ENCODE measurements at places on chromosomes 2 and 18.
A peak's percentile ranks its signal among the peaks of the same experiment; 100 is the strongest.

DNA sequence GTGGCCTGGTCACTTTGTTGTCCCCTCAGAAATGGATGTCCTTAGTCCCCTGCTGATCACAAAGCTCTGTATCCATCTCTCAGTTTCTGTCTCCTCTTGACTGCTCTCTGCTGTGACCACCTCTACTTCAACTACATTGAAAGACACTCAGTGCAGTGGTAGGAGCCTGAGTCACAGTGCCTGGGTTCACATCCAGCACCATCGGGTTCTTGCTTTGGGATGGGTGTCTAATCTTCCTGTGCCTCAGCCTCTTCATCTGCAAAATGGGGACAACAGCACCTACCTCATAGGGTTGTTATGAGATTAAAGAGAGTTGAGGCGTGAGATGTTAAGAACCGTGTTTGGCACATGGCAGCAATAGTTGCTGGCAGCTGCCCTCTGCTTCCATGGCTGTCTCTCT, 30.6 kb downstream of the YPEL5 start:
- no peak for DNase-seq

DNA sequence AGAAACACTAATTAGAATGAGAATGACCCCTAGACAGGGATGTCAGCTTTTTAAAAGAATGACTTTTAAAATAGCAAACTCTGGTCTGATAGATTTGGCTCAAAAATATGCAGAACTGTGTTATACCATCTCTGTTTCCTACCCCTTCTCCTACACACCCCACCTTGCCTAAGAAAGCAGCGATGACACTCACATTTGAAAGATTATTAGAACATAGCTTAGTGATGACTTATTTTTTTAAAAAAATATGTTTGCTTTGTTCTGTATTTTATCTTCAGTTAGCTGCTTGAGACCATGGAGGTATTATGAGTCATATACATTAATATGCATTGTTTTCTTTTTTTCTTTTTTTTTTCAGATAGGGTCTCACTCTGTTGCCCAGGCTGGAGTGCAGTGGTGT, 176.7 kb upstream of the TPO start:
- no peak for DNase-seq

- no peak for DNase-seq
Measured at GRCh38 chr18:33673689-33674088, 95.7 kb downstream of the ASXL3 start.

DNA sequence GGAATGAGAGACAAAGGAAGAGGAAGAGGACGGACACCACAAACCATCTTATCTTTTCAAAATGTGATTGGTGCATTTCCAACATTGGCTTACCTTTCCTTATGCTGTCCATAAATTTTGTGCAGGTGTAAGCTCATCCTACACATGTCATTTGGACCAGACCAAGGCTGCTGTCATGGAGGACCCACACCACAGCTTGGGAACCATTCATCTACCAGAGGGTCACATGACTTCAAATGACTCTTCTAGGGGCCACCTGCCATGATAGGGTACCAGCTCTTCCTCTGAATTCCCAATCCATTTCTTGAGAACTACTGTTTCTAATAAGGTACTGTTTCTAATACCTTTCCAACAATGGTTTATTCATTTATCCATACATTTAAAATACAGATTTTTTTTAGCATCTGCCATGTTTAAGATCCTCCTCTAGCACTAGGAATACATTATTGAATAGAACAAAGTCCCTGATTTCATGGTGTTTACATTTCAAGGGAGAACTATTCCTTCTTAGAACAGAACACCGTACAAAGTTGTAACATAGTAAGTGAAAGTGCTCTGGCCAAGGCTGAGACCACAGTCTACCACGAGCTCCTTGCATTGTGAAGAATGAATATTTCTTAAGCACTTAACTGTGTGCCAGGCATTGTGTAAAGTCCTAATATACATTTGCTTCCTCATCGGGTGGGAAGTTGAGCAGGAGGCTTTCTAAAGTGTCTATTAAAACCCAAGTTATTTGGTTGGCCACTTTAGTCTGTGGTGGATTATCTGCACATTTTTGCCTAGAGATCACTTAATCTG, 246.1 kb upstream of the FN1 start:
- DNase-seq: no peak

DNA sequence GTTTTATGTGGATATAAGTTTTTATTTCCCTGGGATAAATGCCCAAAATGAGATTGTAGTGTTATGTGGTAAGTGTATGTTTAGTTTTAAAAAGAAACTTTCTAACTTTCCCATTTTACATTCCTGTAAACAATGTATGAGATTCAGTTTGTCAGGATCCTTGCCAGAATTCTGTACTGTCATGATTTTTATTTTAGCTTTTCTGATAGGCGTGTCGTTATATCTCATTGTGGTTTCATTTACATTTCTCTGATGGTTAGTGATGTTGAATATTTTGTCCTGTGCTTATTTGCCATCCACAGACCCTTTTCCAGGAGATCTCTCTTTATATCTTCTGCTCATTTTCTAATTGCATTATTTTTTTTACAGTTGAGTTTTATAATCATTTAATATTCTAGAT, 245.6 kb upstream of the CDH2 start:
- no peak for DNase-seq

DNA sequence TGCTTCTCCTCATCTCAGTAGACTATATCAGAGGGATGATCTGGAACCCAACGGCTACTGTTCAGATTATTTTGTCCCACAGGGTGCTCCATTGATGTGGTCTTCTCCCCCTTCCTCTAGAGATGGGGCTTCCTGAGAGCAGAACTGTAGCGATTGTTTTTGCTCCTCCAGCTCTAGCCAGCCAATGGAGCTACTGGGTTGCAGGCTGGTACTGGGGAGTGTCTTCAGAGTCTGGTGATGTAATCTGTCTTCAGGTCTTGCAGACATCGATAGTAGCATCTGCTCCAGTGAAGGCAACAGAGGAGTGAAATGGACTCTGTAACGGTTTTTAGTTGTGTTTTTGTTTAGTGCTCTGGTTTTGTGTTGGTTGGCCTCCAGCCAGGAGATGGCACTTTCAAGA, 621.9 kb downstream of the RNF144A start:
- DNase-seq: no peak

GRCh38 chr2:190582019-190582418, 47.5 kb upstream of the NEMP2 start:
- DNase-seq: no peak

DNA sequence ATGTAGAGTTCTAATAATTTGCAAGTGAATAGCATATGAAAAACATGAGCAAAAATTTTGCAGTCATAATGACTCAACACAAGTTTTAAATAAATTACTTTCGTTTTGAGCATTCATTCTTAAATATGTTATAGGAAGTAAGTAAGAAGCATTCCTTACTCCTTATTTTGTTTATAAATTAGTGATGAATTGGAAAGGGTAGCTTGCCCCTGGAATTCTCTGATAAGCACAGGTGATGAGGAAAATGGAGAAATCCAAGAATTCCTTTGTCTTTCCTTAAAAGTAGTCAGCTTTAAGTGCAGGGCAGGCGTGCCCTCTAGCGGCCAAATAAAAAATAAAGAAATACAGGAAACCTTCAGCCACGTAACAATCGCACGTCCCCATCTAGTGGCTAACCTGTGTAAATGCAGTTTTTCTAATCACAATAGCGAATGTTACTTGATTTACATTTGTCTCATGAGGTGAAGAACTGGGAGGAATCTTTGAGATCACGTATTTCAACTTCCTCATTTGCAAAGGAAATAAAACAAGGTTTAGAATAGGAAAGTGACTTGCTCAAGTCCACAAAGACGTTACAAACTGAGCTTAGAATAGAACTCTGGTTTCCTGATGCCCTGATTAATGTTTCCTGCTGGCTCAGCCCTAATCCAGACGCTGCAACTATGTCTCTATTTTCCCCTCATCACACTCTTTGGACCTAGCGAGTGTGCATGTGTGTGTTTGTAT, 47.2 kb upstream of the ZNG1B start:
- peak; percentile 88 for DNase-seq

DNA sequence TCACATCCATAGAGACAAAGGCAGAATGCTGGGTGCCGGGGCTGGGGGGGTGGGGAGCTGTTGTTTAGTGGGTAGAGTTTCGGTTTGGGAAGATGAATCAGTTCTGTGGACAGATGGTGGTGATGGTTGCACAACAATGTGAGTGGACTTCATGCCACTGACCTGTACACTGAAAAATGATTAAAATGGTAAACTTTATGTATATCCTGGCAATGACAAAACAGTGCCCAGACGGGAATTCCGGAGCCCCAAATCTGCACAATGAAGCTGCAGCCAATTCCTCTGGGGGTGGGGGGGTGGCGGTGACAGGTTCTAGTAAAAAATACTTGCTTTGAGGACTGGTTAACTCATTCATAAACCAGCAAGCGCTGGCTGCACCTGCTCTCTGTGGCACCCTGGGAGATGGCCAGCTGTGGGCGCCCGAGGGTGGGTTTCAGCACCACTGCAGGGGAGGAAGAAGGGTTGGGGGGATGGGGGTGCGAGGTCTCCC, 81.8 kb upstream of the HPCAL1 start:
- DNase-seq: no peak

- no peak for DNase-seq
Measured at GRCh38 chr18:50231621-50232020, 34.7 kb downstream of the CFAP53 start.

GRCh38 chr18:54946149-54946581, 13.1 kb downstream of the CCDC68 start:
- DNase-seq: no peak

GRCh38 chr2:19141234-19142004, 217.0 kb downstream of the OSR1 start:
- DNase-seq: no peak

DNA sequence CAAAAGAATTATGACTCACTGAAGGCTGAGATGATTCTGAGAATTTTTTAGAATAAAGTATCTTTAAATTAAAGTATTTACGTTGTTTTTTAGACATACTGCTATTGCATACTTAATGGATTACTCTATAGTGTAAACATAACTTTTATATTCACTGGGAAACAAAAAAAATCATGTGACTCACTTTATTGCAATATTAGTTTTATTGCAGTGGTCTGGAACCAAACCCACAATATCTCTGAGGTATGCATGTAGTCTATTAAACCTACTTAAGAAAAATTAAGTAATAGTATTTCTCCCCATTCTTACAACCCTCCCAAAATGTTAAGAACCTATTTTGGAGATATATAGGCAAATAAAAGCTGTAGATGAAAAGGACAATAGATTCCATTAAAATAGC, 142.9 kb upstream of the ZNF521 start:
- DNase-seq: no peak

DNA sequence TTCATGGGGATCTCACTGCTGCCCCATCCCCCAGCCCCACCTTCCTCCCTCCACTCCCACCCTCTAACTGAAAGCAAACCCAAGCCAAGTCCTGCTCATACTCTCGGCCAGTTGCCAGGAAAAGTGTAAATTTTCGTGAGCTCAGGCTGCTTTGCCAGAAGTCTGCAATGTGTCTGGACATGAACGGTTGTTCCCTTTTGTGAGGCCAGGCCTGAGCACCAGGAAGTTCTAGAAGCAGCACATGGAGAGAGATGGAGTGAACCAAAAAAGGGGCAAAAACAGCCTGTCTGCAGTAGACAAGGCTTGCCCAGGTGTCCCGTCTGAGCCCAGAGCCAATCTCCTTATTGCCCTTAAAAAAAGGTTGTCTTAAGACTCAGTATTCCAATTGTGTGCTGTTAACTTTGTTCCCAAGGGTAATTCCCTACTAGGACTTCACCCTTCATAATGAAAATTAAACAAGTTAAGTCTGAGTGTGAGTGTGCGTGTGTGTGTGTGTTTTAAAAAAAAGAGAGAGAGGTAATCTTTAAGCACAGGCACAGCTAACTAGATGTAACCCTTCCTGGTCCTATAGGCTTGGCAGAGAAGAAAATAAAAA, 247.1 kb downstream of the BCL11A start:
- no peak for DNase-seq

DNA sequence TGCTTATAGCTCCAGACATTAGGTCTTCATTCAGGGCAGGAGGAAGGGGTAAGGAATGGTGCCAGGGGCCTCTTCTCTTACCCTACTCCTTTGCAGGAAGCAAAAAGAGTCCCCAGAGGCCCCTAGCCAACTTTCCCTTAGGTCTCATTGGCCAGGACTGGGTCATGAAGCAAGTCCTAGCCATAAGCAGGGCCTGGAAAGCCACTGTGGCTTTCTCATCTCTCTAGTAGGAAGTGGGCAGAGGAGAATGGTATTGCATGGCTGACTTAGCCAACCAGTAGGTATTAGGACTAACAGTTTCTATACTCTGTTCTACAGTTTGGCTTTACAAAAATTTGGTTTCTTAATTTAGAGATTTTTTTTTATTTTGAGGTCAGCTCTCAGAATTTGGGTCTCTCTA, 4.8 kb downstream of the FAM228A start:
- no peak for DNase-seq
